Left kidney (tissue), 8 donors: ENCODE measurements at places on chromosomes 6 and 20. TPM values are rescaled to one million over a fixed set of nuclear protein-coding genes. Genes with fewer than 3 reads are reported as not detected.

GRCh38 chr6:166959911-166960608 lies 3.7 kb upstream of the RNASET2 start:
- no peak for DNase-seq

GRCh38 chr6:20349225-20349624 lies 52.5 kb upstream of the E2F3 start:
- no peak for DNase-seq

GRCh38 chr6:166586424-166587156 lies at the start of gene RAMACL:
TSS of gene RAMACL (minus strand) at chr6:166586678. CDS start at chr6:166586477, 201 bp downstream.
- no peak for DNase-seq

- no peak for DNase-seq
Observed at GRCh38 chr6:29759457-29759856, 36.2 kb downstream of the HLA-F start.

DNA sequence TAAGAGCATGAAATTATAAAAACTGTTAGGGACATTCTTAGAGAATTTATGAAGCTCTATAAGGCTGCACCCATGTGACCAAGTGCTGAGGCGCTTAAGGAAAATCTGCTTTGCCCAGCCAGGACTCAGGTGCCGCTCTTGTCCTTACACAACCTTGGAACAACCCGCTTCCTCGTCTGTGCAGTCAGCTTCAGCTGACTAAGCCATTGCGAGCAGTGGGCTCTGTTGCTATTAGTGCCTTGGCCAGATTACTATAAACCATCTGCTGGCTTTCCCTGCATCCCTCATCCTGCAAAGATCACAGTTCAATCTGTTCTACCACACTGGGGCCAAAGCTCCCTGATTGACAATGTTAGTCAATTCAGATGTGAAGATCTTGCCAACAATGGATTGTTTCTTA lies 89.1 kb upstream of the E2F3 start:
- DNase-seq = no peak

- no peak for DNase-seq
Observed at GRCh38 chr20:38902601-38903000, 23.6 kb upstream of the FAM83D start.

GRCh38 chr20:50682065-50682464 lies 9.3 kb downstream of the RIPOR3 start:
- DNase-seq = no peak

DNA sequence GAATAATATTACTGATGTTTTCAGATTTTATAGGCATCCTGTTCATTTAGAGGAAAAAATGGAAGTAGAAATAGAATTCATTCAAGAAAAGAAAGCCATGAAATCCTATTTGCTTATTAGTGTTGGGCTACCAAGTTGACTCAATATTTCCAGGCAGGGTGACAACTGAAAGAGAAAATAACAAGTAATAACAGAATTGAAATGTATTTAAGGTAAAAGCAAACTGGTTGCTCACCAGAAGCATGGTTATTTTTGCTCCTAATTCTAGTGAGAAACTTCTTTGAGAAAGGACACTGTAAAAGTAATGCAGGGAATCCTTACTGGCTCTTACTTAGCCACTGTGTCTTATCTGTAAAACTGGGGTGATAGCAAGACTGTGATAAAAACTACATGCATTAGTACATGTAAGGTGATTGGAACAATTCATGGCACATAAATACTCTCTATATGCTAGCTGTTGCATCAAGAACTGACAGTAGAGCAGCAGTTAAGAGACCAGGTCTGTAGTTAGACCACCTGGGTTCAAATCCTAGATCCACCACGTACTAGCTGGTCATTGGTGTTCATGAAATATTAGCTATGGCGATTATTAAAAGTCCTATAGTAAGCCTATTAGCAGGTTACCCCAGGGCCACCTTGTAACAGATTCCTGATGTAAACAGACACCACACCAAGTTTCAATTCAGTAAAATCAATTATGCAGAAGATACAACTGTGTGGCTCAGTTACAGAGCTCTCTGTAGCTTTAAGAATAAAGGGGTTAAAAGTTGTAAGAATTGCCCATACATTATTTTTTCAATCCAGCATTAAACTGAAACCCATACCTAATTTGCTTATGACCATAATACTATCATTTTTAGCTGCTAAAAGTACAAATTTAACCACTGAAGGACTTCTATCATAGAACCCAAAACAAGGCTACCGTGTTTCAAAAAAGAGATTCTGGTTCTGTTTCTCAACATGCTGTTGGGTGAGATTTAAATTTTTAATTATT lies 159.2 kb upstream of the COL21A1 start:
- DNase-seq = no peak

- no peak for DNase-seq
Observed at GRCh38 chr6:56725254-56725653, 82.6 kb upstream of the DST start.

- no peak for DNase-seq
Observed at GRCh38 chr20:44432618-44433577, 42.8 kb upstream of the TTPAL start.

GRCh38 chr20:9989066-9989724 lies 45.6 kb upstream of the ANKEF1 start:
- DNase-seq = no peak

DNA sequence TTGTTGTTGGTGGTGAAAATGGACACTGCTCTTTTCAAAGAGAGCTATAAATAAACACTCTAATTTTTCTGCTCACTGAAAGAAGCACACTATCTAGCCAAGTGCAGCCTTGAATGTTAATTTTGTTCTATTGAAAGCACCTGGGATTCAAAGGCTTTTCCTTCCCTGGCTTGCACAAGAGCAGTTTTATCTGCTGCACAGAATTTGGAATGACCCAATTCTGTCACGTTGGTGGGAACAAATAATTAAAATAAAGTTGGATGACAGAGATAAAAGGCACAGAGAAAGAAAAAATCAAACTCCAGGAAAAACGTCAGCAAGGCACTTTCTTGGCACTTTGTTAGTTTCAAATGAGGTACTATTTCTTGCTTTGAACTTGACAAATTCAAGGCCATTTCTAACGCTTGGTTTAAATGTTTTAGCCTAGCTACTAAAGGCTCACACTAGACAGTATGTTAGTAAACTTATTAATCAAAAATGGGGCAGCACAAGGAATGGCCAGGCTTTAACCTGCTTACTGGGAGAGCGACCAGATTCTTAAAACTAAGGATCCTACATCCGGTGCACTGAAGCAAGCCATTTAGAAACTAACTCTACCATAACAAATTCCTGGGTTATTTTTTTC lies 145.5 kb upstream of the ARG1 start:
- no peak for DNase-seq

GRCh38 chr6:154481521-154482013 lies 28.9 kb downstream of the CNKSR3 start:
- DNase-seq = no peak

DNA sequence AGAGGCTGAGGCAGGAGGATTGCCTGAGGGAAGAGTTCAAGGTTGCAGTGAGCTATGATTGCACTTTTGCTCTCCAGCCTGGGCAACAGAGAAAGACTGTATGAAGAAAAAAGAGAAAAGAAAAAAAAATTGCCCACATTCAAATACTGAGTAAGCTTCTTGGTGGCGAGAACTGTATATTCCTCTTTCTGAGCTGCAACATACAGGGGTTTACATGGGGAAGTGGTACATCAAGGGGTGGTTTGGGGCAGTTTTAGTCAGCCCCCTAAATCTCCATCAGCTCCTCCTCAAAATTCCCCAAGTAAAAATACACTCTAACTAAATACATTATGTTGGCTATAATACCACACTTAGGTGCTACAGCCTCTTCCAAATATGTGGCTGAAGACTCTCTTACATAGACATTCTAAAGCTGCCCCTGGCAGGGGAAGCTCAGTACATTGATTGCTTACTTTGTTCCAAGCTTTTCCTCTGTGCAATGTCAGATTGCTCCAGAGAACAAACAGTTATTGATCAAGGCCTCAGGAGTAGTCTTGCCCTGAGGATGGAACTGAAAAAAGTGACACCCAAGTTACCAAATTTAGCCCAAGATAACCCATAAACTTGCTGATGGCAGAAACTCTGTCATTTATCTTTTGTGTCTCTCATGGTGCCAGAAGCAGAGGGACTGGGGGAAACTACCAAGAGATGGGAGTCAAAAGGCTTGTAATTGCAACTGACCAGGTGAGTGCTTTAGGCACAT lies 107.4 kb upstream of the RIPOR2 start:
- DNase-seq = no peak

- no peak for DNase-seq
Observed at GRCh38 chr20:17499041-17499440, 32.1 kb downstream of the BFSP1 start.

Gene RBM24
- polyA plus RNA-seq = 1.2 TPM

Gene SLC22A7
- 1.2 TPM for polyA plus RNA-seq

Gene MAS1
- 0.03 TPM for polyA plus RNA-seq

Gene SOX4
- polyA plus RNA-seq = 128 TPM

Gene DUSP15
- polyA plus RNA-seq = 16.0 TPM

Gene ASIP
- polyA plus RNA-seq = 0.70 TPM

Gene PGBD1
- 13.4 TPM for polyA plus RNA-seq

Gene TREML2
- polyA plus RNA-seq = 0.07 TPM
